ENCODE measurements at places on chromosomes 5 and 9.

DNA sequence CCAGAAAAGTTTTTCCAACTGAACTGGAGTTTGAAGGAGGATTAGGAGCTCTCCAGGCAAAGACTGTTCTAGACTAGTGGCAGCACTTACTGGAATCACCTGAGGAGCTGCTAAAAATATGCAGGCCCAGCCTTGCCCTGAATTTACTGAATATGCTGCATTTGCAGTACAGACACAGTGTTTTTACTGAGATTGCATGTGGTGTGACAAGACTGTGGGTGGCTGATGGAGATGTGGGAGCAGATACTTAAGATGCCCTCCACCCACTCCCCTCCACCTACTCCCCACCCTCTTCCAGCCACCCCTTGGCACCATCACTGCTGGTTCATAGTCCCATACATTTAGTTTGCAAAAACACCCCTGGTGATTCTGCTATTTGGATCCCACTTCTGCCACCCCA lies 64.1 kb upstream of the HRH2 start:
- no peak for DNase-seq

GRCh38 chr5:74870299-74871067 lies 4.3 kb upstream of the FAM169A start:
- no peak for DNase-seq

DNA sequence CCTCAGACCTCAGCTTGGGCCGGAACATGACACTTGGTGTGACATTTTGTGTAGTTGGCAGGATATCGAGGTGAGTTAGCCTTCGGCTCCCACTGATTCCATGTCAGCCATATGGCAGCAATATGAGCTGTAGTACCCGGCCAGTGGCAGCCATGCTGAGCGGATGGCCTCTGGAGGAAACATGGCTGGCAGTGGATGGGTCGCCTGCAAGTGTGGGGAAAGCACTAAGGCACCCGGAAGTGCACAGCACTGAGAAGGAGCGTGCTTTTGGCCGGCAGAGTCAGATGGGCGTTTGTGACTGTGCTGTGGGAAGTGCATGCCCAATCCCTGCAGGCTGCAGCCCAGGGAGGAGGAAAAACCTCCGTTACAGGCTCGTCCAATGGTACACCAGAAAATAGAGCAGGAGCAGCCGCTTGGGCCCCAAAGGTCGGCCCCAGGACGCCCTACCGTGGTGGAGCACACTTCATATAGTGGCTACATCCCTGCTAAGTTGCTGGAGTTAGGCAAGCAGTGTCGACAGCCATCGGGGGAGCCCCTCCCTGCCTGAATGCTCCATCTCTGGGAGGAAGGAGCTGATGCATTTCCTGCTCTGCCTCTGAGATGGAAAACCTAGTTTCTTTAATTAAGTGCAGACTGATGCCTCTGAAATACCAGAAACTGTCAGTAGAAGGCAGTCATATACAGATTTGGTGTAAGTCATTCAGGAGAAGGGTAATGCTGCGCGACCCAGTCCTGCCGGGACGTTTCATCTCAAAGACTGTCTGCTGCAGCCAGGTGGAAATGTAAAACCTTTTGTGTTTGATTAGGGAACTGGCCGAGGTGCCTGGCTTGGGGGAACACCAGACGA lies 2185.8 kb upstream of the ACO1 start:
- DNase-seq: peak; percentile 53

DNA sequence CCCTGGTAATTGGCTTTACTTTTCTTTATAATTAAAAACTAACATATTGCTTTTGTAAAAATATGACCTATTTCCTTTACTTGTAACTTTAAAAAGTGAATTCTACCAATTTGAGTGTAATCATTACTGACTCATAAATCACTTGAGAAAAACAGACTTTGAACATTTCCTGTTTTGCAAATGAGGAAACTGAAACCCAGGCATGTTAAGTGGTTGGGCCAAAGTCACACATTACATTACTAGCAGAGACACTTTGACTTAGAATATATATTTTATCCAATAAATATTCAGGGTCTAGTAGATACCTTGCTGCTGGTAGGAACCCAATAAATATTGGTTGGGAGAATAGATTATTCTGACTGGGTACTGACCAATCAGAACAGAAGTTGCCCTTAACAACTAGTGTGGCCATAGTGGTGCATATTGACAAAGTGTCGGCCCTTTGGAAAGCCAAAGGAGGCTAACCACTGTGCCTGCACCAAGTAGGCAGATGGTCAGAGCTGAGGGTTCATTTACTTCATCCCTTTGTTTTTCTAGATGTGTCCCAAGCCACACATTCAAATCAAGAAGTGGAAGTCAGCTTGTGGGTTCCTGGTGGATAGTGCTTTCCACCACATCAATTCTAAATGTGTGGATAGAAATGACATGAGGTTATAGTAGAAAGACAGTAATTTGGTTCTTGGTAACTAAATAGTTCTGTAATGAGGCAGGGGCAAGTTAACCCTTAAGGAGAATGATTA lies 365.1 kb upstream of the RIOK2 start:
- DNase-seq: no peak

GRCh38 chr5:133373121-133373870 lies 239.0 kb downstream of the FSTL4 start:
- no peak for DNase-seq

GRCh38 chr9:124768334-124768733 lies 2.8 kb downstream of the NR6A1 start:
- no peak for DNase-seq

GRCh38 chr5:35408146-35408545 lies 177.9 kb upstream of the PRLR start:
- no peak for DNase-seq
